ENCODE measurements at places on chromosomes 12 and 14.

GRCh38 chr12:122997343-122998250 lies 17.1 kb downstream of the ARL6IP4 start:
- DNase-seq = no peak

DNA sequence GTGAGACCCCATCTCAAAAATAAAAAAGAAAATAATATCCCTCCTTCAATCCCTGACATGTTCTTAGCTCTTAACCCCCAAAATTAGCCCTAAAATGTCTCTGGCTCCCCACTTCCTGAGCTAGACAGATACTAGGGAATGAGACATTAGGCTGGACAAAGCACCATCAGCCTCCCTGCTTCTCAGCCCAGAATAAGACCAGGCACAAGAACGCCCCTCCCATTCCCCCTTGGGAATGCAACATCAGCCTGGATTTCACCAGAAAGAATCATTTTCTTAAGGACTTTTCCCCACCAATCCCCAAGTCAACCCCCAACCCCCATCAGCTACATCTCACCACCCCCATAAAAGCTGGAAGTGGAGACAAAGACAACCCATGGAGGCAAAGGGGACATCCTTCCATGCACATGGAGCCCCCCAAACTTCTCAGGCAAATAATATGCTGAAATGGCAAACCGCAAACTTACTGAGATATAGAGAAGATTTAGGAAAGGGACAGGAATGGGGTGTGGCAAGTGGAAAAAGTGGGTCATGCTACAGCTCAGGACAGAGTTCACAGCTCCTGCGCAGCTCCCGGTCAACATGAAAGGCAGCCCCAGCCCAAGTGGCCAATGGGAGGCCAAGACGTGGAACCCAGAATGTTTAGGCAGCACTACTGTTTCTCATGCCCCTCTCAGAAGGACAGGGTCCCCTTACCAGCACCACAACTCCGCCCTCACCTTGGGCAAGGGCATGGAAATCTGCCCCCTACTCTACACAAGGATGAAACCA lies 2.7 kb downstream of the CHD4 start:
- DNase-seq = peak; percentile 60

DNA sequence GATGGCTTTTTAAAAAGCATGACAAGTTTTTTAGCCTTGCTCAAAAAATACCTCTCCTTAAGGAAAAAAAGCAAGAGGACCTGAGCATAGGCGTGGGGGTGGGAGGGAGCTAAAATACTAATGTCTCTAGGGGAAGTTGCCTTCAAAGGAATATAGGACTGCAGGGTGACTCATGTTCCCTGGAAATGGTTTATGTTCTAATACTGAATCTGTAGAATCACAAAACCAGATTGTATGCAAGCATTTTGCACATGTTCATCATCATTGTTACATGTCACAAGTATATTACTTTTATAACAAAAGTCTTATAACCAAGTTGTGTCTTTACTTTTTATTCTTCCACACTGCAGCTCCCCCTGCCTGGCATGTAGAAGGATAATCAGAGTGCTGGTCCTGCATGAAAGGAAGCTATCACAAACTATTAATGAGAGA lies 36.6 kb downstream of the GPR135 start:
- DNase-seq = no peak

GRCh38 chr14:77120771-77121743 lies 20.5 kb downstream of the ZDHHC22 start:
- no peak for DNase-seq

DNA sequence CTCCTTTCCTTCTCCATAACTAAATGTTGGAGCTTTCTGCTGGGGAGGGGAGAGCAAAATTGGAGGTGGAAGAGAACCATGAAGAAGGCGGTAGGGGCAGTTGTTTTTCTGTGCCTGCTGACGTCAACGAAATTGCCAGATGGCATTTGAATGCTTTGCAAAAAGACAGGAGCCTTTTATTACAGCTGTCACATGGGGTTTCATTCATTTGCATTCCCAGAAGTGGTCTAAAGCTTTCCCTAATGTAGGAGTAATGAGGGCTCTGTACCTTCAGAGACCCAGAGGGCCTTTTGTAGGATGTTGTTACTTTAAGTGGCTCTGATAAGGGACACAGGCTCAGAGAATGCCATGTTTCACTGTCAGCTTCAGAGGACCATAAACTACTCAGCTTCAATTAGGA lies 107.1 kb upstream of the SLCO1C1 start:
- DNase-seq = no peak

GRCh38 chr12:63440048-63440447 lies 228.2 kb downstream of the DPY19L2 start:
- DNase-seq = no peak

DNA sequence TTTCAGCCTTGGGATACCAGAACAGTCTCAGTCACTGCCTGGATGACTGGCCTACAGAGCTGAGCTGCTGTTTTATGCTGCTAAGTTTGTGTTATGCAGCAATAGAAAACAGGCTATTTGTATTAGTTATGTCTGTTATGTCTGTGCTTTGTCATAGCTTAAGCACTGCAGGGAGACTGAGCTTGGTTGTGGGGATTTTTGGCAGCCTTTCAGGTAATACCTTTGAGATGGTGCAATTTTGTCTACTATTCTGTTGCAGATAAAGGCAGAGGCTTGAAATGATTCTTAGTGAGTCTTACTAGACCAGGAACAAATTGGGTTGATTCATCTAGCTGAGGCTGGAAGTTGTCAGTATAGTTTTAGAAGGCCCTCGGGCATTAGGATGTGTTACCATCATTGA lies 201.3 kb upstream of the RBM19 start:
- DNase-seq = no peak

Measured in tibial artery (tissue), 4 donors.